ENCODE measurements at places on chromosomes 7 and 10. TPM values are rescaled to one million over a fixed set of nuclear protein-coding genes. Genes with fewer than 3 reads are reported as not detected.
A peak's percentile ranks its signal among the peaks of the same experiment; 100 is the strongest.

Gene KCNH2
- not detected for total RNA-seq

Gene PTPRZ1
- total RNA-seq = not detected

Gene TMEM26
- not detected for total RNA-seq

Gene ACSM6
- total RNA-seq = not detected

Gene RUFY2
- 12.9 TPM for total RNA-seq

Gene DYNC1I1
- total RNA-seq = not detected

Gene FXYD4
- total RNA-seq = not detected

Gene MYOF
- 0.37 TPM for total RNA-seq

Gene PRF1
- total RNA-seq = 265 TPM

Gene CAMK2B
- not detected for total RNA-seq

GRCh38 chr10:115657161-115657860, 564.1 kb downstream of the ATRNL1 start:
- no peak for DNase-seq

DNA sequence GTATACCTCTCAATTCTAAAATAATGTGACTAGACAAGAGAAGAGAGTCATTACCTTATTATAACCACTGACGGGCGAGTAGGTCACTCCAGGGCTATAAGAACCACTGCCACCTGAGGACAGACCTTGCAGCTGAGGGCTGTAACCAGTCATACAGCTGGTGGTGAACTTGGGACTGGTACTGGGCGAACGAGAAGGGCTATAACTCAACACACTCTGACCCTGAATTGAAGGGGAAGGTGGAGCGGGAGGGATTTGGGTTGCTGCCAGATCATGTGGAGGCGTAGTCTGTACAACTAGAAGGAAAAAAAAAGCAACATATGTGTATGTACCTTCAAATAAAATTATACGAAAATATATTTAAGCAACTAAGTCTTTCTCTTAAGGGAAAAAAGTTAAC, 3.4 kb downstream of the TMEM209 start:
- DNase-seq = no peak

- no peak for DNase-seq
Observed at GRCh38 chr7:69684369-69685292, 86.4 kb downstream of the AUTS2 start.

GRCh38 chr7:9030976-9031375, 597.6 kb downstream of the NXPH1 start:
- no peak for DNase-seq

DNA sequence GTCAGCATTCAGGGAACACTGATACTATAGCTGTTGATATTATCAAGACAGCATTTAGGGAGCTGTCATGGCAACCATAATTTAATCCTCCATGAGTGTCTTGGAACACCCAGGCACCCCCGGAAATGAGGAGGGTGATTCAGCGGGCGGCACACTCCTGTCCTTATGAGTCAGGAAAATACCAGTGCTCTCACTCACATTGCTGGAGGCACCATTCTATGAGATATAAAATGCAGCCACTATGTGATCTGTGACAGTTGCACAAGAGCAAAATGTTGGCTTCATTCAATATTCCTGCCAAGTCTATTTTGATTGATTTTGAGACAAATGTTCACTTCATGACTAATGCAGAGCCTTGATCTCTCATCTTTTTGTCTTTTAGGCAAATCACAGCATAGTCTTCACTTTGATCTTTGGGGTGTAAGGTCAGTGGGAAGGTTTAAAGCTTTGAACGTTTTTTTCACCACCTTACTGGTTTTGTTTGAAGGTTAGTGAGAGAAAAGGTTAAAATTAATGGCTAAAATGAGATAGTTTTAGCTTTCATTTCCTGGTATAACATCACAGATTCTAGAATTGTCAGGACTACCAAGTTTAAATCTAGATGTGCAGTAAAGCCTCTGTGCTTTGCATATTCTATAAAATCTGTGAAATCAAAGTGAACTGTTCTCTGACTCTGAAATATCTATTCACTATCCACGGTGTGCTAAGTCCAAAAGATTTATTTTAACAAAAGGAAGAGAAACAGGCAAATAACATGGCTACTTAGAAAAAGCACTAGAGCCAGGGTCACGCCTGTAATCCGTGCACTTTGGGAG, 12.4 kb upstream of the ARHGAP12 start:
- no peak for DNase-seq

DNA sequence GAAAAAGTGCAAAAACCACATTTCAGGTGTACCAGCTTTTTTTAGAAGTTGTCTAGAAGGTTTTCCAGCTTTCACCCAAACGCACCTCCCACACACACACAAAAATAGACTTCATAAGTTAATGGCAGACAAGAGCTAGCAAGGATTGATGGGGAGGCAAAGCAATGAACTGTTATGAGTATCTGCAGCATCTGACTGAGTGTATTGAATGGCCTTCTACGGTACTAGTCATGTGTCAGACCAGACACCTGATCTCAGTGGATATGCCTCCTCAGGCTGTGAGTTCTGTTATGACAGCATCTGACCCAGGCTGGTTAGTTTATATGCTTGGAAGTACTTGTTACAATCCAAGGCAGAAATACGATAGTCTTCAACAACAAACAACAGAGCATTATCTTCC, 406.1 kb upstream of the AUTS2 start:
- DNase-seq = no peak

- no peak for DNase-seq
Observed at GRCh38 chr7:35752742-35753141, 48.1 kb upstream of the SEPTIN7 start.

DNA sequence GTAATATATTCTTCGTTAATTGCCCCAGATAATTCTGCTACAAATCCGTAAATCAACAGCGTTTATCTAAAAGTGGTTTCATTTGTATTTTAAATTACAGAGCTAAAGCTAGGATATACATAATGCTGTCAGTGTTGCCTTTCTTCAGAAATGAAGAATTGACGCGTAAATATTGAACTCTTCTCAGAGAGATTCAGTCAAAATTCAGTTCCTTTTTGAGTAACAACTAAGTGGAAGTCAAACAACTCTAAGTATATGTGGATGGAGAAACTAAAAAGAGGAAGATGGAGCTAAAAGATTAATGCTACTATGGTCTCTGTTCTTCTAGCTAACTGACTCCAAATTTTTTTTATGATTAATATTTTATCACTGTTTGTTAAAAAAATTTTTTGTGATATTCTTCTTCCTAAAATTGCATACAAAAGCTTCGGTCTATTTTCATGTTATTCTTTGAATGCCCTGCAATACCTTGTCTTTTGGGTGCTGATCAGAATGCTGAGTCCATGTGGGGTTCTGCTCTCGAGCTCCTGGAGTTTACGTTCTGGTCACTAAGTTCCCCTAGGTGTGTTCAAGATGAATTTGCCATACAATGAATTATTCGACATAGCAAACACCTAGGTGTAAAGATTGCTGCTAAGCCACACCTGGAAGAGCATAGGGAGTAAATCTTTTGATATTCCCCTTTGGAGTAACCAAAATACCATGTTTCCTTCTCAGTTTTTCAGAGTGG, 20.7 kb downstream of the MDFIC start:
- no peak for DNase-seq

GRCh38 chr10:3159152-3159551, 13.4 kb downstream of the PITRM1 start:
- DNase-seq = no peak

- DNase-seq = peak; percentile 62
Observed at GRCh38 chr7:131057015-131057793, 270.5 kb upstream of the MKLN1 start.

- no peak for DNase-seq
Observed at GRCh38 chr7:125122173-125122572, 192.5 kb upstream of the POT1 start.

DNA sequence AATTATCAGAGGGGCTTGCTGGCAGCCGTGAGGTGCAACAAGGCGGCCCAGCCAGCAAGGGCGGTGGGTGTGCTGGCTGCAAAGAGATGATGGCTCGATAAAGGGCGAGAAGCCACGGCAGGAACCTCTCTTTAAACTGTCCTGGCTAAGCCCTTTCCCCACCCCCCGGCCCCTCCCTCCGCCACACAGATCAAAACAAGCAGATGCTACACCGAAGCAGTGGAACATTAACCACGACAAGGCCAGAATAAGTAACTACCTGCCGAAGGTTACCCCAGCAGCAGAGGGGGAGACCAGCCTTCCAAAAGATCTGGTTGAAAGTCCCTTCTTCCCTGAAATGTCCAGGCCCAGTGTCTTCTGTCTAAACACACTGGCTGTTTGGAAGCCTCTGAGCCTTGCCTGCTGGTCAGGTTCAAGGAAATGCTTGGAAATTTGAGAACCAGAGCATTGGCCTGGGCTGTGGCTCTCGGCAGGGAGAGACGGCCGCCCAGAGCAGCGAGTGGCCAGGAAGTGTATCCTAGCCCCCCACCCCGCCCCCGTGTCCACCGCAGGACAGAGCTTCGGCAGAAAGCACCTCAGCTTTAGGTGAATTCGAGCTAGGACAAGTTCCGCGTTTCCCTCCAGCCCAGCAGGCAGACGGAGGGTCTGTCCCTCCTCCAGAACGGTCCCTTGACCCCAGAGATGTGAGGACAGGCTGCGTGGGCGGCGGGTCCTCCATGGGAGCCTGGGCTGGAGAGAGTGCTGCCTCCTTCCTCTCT, 2.1 kb downstream of the FAM20C start:
- no peak for DNase-seq

- no peak for DNase-seq
Observed at GRCh38 chr7:131502810-131503508, 53.5 kb downstream of the PODXL start.

DNA sequence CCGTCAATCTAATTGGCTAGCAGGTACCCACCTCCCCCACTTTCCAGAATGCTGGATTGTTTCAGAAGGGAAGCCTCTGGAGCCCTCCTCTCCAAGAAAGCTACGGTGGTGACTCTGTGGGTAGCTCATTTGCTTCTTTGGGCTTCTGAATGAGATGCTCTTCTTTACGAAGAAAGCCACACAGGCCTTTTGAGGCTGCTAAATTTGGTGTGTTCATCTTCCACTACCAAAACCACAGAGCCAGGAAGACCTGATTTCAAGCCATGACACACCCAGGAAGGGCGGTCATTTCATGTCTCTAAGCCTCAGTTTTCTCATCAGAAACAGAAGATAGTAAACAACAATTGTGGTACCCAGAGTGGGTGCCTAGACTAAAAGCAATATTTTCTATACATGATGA, 901.2 kb downstream of the KCNMA1 start:
- DNase-seq = no peak

GRCh38 chr10:124166431-124167125, 73.2 kb upstream of the CHST15 start:
- no peak for DNase-seq

- DNase-seq = no peak
Observed at GRCh38 chr7:15068324-15068723, 165.8 kb upstream of the DGKB start.

- no peak for DNase-seq
Observed at GRCh38 chr7:133932591-133932990, 194.5 kb upstream of the LRGUK start.

DNA sequence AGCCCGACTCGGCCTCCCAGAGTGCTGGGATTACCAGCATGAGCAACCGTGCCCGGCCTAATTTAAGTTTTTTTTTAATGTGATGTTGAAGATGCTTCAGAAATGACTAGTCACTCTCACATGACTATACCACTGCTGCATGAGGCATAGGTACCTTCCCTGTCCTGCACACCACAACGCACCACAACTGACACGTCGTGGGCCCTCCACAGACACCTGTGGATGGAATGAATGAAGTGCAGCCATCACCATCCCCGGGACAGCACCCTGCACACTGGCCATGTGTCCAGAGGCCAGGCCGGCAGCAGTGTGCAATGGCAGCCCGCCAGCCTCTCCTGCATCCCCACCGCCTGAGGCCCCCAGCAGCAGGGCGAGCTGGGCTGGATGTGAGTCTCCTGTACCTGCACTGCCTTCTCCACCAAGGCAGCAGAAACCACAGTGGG, 55.1 kb downstream of the VOPP1 start:
- no peak for DNase-seq

DNA sequence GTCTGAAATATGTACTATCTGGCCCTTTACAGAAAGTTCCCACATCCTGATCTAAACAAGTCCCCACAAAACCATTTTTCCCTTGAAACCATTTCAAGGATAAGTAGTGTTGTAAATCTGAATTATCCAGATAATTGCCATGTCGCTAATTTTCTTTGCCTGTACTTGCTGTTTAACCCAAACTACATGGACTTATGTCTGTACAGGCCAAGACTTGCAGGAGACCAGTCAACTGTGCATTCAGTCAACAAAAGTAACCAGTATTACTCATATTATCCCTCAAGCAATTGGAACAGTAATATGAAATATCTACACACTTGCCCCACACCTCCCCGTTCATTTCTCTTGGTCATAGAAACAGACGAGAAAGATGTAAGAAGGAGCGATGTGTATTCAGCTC, 347.8 kb upstream of the NFE2L3 start:
- no peak for DNase-seq

DNA sequence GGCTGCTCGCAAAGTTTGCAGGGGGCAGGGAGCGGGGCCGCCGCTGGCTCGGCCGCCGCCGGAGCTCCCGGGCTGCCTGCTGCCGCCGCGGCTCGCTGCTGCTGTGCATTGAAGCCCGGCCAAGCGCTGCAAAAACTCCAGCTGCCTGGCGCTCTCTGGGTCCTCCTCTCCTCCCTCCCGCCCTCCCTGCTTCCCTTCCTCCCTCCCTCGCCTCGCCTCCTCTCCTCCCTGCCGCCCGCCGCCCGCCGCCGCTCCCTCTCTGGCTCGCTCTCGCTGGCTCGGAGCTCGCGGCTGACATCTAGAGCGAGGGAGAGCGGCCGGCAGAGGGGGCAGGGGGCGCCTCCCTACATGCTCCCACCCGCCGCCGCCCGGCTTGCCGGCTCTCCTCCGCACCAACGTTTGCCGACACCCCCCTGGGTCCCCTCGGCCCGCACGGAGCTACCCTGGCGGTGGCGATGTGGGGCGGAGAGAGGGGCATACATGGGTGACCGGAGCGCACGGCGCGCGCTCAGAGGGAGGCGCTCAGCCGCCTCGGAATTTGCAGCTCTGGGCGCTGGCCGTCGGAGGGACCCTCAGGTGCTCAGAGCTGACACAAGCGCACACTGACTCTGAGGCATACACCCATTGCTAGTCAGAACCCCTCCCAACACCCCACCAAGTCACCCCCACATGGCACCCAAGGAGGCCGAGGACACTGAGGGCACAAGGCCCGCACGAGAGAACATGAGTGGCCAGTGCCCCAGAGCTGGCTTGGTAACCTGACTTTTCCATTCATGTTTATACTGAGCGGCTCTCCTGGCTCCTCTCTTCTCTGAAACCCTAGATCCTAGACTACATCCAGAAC, 1.2 kb upstream of the PLXNA4 start:
- peak; percentile 56 for DNase-seq

GRCh38 chr10:43420369-43421200, 11.6 kb upstream of the HNRNPF start:
- DNase-seq = peak; percentile 91

All from activated CD8-positive, alpha-beta T cell treated with anti-CD3 and anti-CD28 coated beads, Interleukin-2, amount 10 ng/mL, durations not matched to agents 7 days and 5 days (primary cell).